ENCODE measurements at places on chromosomes 7 and 10.

GRCh38 chr10:27525819-27526218 lies 21.7 kb downstream of the RAB18 start:
- DNase-seq, result peak; percentile 55

- DNase-seq, result peak; percentile 22
Measured at GRCh38 chr10:34254596-34254995, 560.5 kb downstream of the PARD3 start.

DNA sequence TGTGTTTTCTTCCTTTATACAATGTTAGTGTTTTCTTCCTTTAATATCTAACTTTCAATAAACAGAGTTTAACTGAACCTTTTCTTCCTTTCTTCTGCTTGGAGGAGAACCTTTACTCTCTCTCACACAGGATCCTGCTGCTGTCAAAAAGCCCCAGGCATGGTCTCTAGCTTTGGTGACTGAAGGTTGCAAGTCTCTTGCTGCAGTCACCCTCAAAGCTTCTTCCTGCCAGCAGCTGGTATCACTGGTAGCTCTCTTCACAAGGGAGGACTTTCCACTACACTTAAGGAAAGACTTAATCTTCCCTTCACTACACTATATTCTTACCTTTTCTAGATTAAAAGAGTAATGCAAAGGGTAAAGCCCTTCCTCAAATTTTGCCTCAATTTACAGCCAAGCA lies 153.4 kb downstream of the SGMS1 start:
- DNase-seq, result no peak

DNA sequence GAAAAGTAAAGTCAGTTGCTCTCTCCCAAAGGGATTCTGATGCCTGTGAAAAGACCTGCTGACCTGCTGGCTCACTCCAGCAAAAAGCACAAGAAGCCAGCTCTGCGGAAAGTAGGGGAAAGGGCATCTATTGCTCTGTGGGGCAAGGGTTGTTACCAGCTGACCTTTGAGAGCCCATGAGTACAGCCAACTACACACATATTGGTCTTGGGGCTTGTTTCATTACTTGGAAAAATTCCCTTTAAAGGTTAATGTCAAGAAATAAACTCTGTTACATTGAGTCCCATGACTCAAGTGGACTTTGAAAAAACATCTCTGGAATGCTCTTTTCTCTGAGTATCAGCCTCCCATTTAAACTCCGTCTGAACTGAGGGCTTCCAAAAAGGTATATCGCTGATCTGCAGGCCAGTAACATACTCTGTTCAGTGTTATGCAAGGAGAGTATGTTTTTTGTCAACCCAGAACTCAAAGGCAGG lies 53.2 kb downstream of the PANK1 start:
- no peak for DNase-seq

DNA sequence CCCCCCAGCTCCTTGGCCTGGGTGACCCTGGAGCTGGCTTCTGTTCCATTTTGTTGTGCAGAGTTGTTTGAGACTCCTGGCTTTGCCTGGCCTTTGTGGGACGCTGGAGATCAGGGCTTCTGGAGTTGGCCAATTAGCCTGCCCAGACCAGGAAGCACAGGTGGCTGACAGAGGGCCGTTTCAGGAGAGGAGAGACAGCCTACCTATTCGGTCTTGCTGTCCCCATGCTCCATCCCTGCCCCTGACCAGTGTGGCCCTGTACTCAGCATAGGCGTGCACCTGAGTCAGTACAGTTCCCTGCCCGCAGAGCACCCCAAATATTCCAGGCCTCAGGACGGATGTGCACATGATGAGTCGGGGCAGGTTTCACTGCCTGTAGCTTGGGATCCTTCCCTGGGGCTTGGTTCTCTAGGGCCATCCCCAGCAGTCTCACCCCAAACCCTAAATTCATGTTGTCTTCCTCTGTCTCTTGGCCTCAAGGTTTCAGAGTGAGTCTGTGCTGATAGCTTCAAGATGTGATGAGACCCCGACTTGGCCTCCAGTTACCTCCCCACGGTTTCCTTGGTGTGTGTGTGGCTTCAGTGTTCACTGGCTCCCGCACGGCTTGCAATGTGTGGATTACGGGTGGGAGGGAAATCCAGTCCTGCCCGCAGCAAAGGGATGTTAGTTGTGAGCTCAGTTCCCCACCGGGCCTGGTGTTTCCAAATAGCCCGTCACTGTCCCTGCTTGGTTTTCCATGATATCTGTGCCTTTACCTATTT lies 44.7 kb downstream of the HTRA1 start:
- DNase-seq, result no peak

- DNase-seq, result no peak
Measured at GRCh38 chr7:150432915-150433892, 17.2 kb upstream of the GIMAP8 start.

GRCh38 chr10:117197189-117197588 lies at the start of gene KCNK18:
Gene KCNK18, plus strand, starts transcription at chr10:117197489. Its CDS starts 0 bp downstream, at chr10:117197489.
- DNase-seq, result no peak

GRCh38 chr7:45294559-45294958 lies 137.0 kb downstream of the RAMP3 start:
- no peak for DNase-seq

GRCh38 chr10:80410122-80410521 lies 1.8 kb downstream of the PRXL2A start:
- DNase-seq, result no peak

- no peak for DNase-seq
Measured at GRCh38 chr10:77357185-77357584, 280.4 kb downstream of the KCNMA1 start.

- no peak for DNase-seq
Measured at GRCh38 chr7:73909996-73910395, 49.0 kb downstream of the TMEM270 start.

DNA sequence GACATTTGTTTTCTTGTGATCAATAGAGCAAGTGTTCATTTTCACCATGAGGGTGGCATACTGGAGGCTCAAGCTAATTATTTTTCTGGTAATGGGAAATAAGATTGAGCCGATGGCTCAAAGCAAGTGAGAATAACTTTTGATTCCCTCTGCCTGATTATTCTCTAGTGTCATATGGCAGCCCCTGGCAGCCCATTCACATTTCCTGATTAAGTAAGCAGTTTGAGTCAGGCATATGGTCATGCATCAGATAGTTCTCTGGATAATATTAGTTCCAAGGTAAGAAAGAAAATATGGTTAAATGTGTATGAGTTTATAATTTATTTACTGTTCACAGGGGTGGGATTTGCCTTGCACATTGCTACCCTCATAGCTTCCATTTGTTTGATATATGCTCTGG lies 109.2 kb downstream of the DYNC1I1 start:
- no peak for DNase-seq

DNA sequence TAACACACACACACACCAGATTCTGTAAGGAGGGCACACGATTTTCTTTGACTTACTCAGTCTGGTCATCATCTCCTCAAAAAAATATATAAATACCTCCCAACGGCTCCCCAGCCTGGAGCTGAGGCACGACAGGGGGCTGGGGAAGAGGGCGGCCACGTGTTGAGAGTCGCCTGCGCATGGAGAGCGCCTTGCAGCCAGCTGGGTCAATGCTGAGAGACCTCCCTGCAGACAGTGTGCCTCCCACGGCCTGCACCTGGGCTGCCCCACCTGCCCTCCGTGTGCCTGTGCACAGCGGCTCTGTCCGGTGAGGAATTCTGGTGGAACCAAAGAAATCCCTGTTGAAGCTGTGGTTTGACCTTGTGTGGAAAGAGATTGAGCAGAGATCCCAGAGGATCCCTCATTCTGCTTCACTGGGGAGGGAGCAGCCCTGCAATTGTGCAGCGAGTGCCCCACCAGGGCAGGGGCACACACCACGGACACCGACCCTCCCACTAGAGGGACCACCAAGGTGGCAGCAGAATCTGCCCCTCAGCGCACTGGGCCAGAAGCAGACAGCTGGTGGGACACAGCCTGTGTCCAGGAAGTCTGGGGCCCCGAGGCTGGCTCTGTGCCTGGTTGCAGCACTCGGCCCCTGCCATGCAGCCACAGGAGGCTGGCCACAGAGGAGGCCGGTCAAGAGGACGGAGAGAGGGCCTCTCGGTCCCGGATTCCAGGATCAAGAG lies 150.5 kb upstream of the PPP2R2D start:
- no peak for DNase-seq

GRCh38 chr7:22801912-22802311 lies 20.7 kb downstream of the TOMM7 start:
- no peak for DNase-seq

- no peak for DNase-seq
Measured at GRCh38 chr7:103799298-103799697, 190.2 kb downstream of the RELN start.

- no peak for DNase-seq
Measured at GRCh38 chr7:70552141-70552540, 579.8 kb upstream of the GALNT17 start.

DNA sequence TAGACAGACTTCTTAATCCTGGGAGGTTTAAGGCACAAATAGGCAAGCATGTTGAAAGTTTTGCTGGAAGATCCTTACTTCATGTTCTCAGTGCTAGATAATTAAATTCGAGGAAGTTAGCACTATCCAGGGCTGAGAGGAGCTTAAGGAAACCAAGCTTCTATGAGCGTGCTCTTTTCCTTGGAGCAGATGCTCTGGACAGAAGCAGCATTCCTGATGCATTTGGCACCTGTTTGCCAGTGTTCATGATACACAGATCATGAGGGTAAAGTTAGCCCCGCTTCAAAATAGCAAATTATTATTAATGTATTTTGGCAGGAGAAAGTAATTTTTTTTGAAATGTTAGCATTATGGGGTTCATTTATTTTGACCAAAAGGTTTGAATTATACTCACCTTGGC lies 9.4 kb downstream of the HDAC9 start:
- DNase-seq, result no peak

GRCh38 chr7:102935450-102936115 lies 22.8 kb downstream of the LRRC17 start:
- no peak for DNase-seq

- no peak for DNase-seq
Measured at GRCh38 chr7:96636979-96637378, 72.7 kb downstream of the SEM1 start.

- no peak for DNase-seq
Measured at GRCh38 chr7:29043576-29043975, 85.4 kb upstream of the TRIL start.

DNA sequence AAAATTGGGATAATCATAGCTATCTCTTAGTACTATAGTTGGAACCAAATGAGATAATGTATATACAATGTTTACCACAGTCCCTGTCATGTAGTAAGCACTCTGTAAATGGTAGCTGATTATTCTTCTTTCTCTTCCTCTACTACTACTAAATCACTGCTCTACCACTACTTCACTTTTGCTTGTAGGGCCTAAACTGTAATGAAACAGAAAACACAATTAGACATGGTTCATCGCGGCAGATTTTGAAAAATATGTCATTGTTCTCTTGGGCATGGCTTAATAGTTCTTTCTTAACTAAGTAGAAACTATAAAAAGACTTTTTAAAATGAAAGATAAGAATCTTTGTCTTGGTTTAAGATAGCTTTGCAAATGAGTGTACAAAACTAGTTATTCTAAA lies 34.9 kb downstream of the R3HCC1L start:
- DNase-seq, result no peak

DNA sequence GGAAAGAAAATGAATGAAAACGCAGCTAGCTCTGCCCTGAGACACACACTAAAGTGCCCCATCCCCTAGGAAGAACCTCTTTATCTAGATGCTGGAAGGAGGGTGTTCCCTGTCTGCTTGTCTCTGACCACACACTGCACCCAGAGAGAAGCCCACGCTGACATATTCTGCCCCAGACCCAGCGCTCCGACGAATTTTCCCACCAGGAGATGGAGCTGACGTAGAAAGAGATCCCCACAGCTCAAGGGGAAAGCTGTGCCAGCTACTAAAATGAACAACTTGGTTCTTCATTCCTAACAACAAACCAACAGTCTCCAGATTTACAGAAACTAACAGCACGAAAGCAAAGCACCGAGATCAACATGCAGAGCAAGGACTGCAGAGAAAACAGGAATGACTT lies 73.3 kb downstream of the KIAA1549 start:
- no peak for DNase-seq

GRCh38 chr10:45180946-45181875 lies 134.2 kb downstream of the OR13A1 start:
- DNase-seq, result peak; percentile 70

DNA sequence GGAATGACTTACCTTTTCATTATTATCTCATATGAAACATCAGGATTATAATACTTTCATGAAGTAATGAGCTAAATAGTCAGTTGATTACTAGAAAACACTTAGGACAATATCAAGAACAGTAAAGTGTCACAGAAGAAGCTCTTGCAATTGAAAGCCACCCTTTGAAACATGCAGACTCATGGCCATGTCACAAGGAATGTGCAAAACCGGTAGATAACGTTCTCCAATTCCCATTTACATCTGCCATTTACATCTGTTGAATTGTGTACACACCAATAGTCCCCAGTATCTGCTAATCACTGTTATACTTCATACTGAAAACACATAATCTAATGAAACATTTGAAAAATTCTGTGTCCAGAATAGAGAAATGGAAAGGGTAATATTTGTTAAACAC lies 237.5 kb downstream of the CREB5 start:
- DNase-seq, result no peak

- DNase-seq, result no peak
Measured at GRCh38 chr7:106100863-106101629, 11.1 kb downstream of the SYPL1 start.

- peak; percentile 69 for DNase-seq
Measured at GRCh38 chr7:127995156-127995880, 35.9 kb downstream of the LRRC4 start.

GRCh38 chr10:6640433-6641040 lies 60.5 kb upstream of the PRKCQ start:
- no peak for DNase-seq

DNA sequence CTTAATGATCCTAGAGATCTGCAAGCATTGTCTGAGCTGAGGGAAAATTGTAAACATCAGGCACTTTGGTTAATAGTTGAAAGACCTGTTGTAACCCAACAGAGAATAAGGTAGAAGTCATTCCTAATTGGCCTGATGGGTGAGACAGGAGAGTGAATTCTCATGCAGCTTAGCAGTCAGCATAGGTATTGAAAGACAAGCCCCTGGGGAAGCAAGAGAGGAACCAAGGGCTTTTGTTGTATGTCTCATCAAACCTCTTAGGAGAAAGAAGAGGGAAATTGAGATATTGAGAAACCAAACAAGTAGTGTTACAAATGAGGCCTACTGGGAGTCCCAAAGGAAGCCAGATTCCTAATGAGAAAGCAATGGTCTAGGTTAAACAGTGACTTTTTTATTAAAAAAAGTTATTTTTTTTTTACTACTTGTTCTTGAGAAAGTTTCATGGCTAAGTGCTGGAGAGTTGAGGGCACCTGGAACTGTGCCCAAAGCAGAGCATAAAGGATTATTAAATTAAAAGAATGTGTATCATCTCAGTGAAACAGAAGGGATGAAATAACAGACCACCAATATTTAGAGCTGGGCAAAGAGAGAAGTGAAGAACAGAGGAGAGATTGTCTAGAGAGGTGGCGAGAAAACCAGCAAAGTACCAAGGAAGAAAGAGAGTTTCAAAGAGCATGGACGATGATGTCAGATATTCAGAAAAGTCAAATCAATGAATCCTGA lies 168.9 kb downstream of the CDK14 start:
- no peak for DNase-seq

DNA sequence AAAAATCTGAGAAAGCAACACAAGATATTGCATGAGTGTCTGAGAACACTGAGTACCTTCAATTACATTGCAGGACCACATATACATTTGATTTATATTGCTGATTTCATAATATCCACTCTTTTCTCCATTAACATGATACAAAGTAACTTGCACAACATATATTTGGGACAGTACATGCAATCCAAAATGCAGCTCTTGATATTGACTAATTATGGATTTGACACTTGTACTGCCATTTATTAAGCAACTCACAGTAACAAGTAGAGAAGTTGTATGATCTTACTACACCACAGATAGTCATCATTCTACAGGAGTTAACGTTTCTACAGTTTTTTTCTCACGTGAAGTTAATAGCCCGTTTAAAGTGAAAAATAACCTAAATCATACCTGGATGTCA lies 46.7 kb downstream of the USP6NL start:
- no peak for DNase-seq
